ENCODE measurements at places on chromosomes 7 and 10.

GRCh38 chr7:132191418-132191817, 384.9 kb downstream of the PLXNA4 start:
- DNase-seq = no peak

DNA sequence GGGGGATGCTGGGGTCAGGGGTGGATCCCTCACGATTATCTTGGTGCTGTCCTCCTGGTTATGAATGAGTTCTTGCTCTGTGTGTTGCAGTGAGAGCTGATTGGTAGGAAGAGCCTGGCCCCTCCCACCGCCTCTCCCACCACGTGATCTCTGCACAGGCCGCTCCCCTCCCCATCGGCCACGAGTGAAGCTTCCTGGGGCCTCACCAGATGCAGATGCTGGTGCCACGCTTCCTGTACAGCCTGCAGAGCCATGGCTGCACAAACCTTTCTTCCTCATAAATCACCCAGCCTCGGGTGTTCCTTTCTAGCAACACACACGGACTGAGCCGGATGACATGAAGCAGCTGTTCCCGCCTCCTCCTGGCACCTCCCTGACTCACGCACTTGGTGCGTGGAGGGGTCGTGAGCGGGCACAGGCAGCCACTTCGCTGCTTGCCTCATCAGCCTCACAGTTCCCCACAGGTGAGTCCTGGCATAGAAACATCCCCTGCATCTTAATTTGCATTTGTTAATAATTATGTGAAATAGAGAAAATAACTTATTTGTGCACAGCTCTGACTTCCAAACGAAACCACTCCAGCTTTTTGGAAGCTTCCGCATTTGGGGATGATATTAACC, 210.8 kb downstream of the ADARB2 start:
- no peak for DNase-seq

DNA sequence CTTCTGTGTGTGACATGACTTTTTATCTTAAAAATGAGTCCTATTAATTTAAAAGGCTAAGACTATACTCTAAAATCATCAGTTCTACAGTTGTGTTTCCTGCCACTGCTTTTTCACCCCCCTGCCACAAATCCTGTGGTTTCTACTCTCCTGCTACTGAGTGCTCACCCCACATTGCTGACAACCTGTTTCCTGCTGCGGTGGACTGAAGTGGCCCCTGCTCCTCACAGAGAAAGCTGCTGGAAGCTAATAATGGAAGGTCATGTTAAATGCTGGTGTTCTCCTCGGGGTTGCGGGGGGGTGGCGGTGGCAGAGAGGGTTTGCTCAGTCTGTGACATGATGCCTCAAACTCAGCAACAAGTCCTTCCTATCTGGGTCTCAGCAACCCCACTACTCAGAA, 113.2 kb upstream of the INHBA start:
- no peak for DNase-seq

DNA sequence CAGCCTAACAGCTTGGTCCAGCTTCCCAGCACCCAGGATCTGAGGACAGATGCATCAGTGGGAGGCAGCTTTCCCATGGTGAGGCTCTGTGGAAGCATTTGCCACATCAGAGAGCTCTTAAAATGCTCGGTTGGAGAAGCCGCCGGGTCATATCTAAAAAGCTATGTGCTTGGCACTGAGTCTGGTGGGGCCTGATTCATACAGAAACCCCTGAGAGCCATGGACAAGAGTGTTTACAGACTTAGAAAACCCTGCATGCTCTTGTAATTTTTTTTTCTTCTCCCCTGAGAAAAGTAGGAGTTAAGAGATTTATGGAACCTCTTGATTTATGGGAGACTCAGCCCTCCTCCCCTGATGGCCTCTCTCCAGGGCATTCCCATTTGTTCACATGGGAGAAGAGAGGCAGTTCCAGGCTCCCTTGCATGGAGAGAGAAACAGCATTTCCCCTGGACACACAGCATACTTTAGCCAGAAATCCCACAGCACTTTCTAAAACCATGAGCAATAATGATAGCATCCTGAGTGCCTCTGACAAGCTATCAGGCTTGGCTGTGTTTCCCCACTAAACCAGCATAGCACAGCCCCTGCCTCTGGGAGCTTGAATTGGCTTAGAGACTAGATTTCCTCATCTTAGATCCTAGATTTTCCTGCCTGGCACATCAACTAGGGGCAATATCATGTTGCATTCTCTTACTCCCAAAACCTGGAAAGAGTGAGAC, 322.1 kb upstream of the AUTS2 start:
- no peak for DNase-seq

DNA sequence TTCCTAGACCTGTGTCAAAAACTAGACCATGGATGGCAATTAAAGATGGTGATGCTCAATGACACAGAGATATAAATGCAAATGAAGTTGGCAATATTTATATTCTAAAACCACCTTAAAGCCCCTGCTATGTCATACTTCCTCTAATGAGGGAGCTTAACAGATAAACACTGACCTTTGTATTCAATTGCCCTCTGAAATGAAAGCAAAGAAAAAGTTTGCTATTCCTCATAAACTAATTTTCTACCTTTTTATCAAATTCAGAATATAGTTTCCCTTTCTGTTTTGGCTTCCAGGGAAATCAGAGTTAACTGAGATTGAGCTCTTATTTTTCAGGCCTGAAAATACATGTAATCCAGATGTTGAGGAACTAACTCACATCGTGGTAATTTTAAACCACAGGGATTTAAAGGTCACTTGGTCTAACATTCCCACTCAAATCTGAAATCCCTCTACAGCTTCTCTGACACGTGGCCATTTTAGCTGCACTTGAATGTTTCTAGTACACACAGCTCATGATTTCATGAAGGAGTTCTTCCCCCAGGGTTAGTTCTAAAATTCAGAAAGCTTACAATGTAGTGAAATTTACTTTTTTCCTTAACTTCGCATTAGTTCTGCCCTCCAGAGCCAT, 37.9 kb upstream of the ABCB5 start:
- no peak for DNase-seq

DNA sequence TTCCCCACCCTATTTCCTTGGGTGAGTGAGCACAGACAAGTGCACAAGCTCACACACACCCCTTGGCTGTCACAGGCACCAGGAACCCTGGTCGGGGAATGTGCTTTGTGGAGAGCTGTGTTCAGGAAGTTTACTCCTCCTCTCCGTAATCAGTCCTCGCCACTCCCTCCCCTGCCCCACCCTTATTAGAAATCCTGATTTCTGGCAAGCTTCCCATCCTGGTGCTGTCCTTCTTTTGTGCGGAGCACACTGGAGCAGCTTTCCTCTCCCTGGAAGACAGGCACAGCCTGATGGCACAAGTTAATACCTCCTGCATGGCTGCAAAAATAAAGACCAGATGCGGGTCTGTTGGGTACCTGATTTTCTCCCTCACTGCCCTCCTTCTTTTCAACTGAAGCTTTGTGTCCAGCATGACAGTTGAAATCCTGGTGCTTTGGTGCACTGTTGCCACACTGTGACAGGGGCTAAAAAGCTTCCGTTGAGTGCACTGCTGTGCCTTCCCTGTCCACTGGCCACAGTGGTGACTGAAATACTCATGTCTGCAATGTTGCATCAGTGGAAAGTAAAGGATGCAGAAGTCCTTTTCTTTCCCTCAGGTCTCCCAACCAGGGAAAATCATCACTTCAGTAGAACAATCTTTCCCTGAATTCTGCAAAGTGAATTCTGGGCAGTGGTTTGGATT, 55.0 kb downstream of the LRRC4 start:
- no peak for DNase-seq

All from activated CD4-positive, alpha-beta T cell treated with anti-CD3 and anti-CD28 coated beads, Interleukin-2, amount 50 U/mL, for 48 hours (primary cell).